Activated CD8-positive, alpha-beta memory T cell treated with anti-CD3 and anti-CD28 coated beads for 4 hours (primary cell): ENCODE measurements at places on chromosomes 16 and 17.

DNA sequence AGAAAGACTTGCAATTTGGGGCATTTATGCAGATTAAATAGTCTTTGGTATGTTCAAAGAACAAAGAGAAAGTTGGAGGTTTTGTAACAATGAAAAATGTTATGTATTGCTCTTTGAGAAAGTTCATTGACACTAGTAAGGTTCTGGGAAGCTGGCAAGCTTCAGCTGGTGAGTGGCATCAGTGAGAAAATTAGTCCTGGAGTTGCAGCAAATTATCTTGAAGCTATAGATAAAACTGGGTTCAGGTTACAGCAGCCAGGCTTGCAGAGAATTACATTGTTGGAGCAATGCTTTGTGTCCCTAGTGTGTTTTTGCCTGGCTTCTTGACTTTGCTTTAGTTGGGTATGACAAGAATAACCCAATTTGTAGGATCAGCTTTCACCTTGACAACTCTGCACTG, 221.2 kb downstream of the CDH13 start:
- no peak for DNase-seq

DNA sequence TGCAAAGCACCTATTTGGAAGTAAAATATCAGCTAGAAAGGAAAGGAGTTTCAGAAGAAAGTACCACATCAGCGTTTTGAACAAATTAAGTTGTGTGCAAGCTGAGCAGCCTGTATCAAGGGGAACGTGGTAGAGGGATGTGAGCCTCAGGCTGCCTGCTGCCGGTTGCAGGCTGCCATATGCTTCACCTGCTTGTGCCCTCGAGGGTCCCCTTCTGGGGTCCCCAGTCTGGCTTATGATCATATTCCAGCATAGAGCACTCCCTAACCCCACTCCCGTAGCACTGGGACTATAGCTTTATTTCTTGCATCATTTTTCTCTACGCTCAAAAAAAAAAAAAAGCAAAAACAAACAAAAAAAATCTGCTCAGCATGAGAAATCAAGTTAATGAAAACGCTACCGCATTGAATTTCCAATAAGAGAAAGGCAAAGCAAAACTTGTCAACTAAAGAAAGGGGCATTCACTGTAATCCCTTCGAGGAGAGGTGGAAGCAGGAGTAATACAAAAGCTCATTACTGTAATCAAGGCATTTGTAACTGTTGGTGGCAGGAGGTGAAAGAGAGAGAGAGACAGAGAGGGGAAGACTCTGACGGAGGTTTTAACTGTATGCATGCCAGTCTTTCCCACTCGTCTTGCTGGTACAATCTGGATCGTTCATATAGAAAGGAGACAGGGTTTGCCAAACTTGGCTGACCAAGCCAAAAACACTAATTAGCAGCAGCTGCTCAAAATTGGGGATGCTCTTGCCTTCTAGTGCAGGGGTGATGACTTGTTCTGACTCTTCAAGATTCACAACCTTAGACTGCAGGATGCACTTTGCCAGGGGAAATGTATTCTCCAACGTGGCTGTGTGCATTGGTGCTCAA, 258.2 kb upstream of the HSBP1 start:
- DNase-seq, result no peak

DNA sequence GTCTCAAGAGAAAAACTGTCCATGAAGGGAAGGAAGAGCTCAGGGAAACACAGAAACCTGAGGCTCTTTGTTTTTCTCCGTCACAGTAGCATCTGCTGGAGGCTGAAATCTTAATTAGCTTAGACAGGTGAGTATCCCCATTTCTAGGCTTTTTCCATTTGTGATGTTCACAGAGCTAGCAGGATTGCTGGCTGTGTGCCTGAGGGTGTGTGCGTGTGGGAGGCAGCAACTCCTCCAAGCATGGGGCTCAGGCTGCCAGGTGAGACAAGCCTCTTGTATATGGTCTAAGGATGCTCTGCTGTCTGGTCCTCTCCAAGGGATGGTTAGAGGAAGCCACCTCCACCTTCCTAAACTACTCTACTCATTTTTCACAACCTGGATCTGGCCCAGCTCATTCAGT, 569.9 kb downstream of the HS3ST4 start:
- DNase-seq, result no peak

DNA sequence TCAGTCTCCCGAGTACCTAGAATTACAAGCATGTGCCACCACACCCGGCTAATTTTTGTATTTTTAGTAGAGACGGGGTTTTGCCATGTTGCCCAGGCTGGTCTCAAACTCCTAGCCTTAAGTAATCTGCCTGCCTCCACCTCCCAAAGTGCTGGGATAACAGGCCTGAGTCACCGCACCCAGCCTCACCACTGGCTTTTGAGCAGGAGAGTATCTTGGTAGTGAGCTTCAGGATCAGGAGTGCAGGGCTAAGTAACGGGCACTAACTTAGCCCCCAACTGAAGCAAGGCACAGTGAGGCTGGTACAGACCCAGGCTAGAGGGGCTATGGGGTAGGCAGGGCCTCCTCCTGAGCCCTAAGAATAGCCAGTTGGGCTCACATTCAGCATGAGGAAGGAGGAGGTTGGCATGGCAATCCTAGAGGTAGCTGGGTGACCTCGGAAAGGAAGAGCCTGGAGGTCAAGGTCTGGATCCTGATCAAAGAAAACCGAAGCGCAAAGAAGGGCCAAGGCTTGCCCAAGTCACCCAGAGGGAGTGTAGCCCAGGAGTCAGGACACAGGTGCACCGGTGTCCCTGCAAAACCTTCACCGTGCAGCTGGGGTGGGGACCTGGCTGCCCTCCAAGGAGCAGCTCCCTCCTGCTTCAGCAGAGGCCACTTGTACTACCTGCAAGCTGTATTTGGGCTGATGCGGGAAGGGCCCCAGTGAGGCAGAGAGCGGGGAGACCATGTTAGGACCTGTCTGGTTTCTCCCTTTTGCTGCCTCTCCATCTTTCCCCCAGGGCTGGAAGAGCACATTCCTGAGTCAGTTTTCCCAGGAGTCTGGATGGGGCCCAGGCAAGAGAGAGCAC, 1.3 kb upstream of the ADGRG5 start:
- no peak for DNase-seq

- peak; percentile 11 for DNase-seq
Measured at GRCh38 chr16:46830417-46830901, 521 bp downstream of the C16orf87 start.
